ENCODE measurements at places on chromosomes 13 and 19. TPM values are rescaled to one million over a fixed set of nuclear protein-coding genes. Genes with fewer than 3 reads are reported as not detected.
A peak's percentile ranks its signal among the peaks of the same experiment; 100 is the strongest.

- no peak for DNase-seq
These were observed 353.0 kb downstream of the NDFIP2 start for GRCh38 chr13:79833991-79834390.

GRCh38 chr13:75319254-75319653 is 162.7 kb downstream of the TBC1D4 start:
- no peak for DNase-seq

The IGLON5 gene
- total RNA-seq, result 5.4 TPM

The KCNJ14 gene
- 0.69 TPM for total RNA-seq

- DNase-seq, result peak; percentile 30
These were observed 60.6 kb downstream of the COLGALT1 start for GRCh38 chr19:17615889-17616685.

DNA sequence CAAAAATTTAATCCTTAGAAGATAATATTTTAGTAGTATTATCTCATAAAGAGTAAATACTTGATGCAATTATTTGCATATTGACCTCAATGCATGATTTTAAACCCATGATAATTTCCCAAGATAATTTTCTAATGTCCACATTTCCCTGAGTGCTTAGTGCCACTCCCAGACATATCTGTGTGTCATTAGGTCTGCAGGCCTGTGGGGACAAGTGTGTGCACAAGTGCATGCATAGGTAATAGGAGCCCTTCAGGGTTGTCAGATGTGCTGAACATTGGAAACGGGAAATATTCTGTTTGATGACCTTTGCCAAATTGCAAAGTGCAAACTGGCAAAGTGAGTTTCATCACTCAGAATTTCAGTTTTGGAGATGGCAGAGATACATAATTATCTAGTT is 369.9 kb downstream of the KLF5 start:
- no peak for DNase-seq

GRCh38 chr13:97967948-97968347 is 14.5 kb downstream of the IPO5 start:
- no peak for DNase-seq

- DNase-seq, result no peak
These were observed 28.5 kb downstream of the VAV1 start for GRCh38 chr19:6800991-6801484.

DNA sequence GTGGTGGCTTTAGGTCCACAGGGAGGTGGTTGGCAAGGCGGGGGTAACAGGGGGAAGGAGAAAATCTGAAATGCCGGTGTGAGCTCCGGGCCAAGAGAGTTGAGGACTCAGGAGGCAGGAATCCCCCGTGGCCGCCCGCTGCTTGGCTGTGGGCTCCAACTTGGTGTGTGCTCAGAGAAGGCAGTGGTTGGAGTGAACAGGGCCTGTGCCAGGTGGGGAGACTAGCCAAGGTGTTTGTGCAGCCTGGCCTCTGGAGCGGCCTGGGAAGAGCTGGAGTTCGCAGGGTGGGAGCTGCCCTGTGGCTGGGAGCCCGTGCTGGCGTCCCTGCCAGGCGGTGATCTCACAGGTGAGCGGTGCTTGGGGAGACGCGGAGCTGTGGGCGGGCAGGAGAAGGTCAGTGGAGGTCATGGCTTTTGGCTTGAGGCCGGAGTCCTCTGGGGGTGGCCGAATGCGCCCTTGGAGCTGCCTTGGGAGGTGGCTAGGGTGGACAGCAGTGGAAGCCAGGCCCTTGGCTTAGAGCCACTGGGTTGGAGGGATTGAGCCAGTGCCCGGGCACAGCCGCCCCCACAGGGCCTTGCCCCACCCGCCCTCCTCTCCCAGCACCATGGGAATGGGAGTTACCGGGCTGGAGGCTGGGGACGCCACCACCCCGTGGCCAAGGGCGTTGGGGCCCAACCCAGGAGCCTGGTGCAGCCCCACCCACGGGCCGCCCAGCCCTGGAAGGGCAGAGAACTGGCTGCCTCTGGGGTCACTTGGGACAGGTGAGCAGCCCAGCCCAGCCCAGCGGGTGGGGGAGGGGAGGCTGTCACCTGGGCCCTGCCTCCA is 7.1 kb upstream of the CIRBP start:
- peak; percentile 23 for DNase-seq

The RXFP2 gene
- not detected for total RNA-seq

- DNase-seq, result no peak
These were observed 56.9 kb downstream of the STK24 start for GRCh38 chr13:98519976-98520375.

GRCh38 chr13:31048521-31048920 is 113.2 kb downstream of the HSPH1 start:
- DNase-seq, result peak; percentile 18

- DNase-seq, result no peak
These were observed 3.0 kb upstream of the C19orf81 start for GRCh38 chr19:50646074-50646807.

DNA sequence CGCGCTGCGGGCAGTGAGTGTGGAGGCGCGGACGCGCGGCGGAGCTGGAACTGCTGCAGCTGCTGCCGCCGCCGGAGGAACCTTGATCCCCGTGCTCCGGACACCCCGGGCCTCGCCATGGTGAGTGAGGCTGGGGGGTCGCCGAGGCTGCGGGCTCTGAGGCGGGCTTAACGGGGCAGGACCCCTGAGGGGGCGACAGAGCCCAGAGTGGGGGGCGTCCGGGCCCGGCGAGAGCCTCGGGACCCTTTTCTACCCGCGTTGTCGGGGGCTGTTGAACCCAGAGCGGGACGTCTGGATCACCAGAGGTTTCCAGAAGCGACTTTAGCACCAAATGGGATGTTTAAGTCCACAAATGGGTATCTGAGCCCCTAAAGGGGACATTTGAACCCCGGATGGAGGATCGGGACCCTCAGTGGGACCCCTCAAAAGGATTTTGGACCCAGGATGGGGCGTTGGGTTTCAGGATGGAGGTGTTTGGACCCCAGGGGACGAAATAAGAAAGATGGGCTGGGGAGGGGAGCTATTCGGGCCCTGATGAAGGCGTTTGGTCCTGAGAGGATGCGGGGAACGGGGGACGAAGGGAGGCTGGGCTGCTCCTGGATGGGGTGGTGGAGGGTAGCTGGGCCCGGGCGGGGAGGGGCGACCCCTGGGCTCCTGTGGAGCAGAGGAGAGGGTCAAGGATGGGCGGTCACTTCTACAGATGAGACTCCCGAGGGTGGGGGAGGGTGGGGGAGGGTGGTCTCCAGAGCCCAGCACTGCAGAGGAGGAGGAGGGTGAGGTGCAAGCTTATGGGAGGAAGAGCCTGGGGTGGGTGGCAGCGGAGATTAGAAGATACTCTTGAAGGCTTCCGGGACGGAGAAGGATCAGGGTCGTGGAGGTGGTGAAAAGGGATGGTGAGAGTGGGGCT is at the start of gene CALM3:
Gene CALM3, plus strand, starts transcription at position 13 of the 907 bp plus-strand sequence. Its CDS starts 105 bp downstream, at position 118.
- DNase-seq, result peak; percentile 39

The NOTCH3 gene
- total RNA-seq, result 17.1 TPM

GRCh38 chr19:47022140-47022536 is 2.5 kb downstream of the NPAS1 start:
- no peak for DNase-seq

DNA sequence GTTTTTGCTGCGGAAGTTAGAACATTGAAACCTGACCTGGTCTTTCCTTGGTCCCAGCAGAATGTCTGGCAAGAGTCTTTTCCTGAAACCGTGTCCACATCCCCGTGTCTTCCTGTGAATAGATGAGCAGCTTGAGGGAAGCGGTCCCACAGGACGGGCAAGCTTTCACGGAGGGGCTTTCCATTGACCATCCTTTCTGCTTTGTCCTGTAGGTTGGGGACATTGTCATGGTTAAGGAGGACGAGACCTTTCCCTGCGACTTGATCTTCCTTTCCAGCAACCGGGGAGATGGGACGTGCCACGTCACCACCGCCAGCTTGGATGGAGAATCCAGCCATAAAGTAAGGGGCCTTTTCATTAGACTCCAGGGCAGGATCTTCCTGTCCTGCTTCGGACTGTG is 126.0 kb downstream of the ATP11A start:
- DNase-seq, result no peak

- peak; percentile 71 for DNase-seq
These were observed 1.1 kb downstream of the ZNF850 start for GRCh38 chr19:36771261-36772231.

The CCDC169 gene
- total RNA-seq, result 6.3 TPM

All from neural progenitor cell (in vitro differentiated cells).